Coronary artery (tissue), 2 donors: ENCODE measurements at places on chromosomes 5 and 9.

DNA sequence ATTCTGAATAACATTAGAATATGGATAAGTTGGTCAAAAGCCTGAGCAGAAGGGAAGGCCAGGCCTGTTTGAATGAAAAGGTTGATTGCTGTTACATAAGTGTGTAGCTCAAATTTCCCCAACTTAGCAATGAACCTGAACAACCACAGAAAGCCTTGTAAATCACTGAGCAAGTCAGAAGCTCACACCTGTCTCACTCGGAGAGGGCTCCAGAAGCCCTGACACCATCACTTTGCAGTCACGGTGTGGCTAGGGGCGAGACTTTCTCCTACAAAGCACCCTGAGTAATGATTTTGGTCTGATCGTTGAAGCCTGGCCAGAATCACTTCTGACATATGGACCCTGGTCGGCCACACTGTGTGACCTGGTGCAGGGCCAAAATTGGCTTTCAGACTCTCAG lies 62.0 kb downstream of the MTX3 start:
- no peak for DNase-seq

- DNase-seq = no peak
These were observed 3.9 kb downstream of the SPARC start for GRCh38 chr5:151682751-151683331.

DNA sequence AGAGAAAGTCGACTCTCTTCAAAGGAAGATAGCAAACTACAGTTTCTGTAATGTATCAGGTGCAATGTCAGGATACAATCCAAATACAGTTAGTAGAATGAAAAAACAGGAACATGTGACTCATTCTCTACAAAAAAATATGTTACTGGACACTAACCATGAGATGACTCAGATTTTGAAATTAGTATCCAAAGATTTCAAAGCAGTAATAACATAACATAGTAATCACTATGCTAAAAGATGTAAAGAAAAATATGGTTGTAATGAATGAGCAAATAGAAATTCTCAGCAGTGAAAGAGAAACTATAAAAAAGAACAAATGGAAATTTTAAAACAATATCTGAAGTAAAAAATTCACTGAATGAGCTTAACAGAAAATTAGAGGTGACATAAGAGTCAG lies 42.3 kb downstream of the SHOC1 start:
- no peak for DNase-seq

DNA sequence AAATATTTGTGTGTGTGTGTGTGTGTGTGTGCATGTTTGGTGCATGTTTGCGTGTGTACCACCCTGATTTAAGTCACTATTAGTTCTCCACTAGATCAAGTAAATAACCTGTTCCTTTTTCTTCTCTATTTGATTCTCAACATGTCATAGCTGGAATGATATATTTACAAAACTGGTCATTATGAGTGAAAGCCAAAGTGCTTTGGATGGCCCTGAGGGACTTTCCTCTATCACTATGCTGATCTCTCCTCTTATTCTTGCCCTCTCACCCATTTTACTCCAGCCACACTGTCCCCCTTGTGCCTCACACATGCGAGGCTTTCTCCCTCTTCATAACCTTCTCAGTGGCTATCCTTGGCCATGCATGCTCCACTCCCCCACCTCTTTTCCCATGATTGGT lies 144.6 kb upstream of the NMUR2 start:
- DNase-seq = no peak

- DNase-seq = peak; percentile 72
These were observed 39.2 kb upstream of the NEK6 start for GRCh38 chr9:124218438-124218982.

GRCh38 chr5:143360755-143361154 lies 42.7 kb downstream of the NR3C1 start:
- DNase-seq = no peak

- DNase-seq = no peak
These were observed 217.0 kb downstream of the DMRT2 start for GRCh38 chr9:1267141-1267570.

DNA sequence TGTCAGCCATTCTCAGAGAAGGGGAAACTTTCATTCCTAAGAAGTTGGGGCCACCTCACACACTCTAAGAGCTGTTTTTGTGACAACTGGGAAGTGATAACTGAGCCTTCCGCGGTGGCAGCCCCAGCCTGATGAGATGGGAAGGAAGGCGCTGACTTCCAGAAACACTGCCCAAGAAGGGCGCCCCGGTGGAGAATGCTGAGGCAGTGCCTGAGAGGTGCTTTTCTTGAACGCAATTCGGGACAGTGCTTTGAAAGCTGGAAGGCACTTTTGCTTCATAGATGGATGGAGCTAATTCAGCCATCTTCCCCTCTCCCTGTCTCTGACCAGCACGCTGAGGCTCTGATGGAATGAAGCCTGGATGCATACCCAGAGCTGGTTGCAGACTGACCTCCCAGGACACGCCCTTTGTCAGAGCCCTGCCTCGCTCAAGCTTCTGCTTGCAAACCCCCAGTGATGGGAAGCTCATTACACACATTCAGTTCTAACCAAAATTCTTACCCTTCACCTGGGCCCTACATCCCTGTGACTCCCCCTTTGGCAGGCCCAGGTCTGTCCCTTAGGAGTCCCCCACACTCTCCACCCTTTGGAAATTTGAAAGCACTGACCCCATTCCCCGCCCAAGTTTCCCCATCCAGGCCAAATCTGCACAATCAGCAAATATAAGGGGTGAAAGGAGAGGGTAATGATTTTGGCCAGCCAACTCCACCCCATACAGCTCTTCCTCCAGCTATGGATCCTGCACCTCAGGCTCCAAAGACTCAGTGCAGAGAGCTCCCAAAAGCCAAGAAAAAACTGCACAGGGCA lies 66.6 kb upstream of the SLC25A51 start:
- DNase-seq = no peak

DNA sequence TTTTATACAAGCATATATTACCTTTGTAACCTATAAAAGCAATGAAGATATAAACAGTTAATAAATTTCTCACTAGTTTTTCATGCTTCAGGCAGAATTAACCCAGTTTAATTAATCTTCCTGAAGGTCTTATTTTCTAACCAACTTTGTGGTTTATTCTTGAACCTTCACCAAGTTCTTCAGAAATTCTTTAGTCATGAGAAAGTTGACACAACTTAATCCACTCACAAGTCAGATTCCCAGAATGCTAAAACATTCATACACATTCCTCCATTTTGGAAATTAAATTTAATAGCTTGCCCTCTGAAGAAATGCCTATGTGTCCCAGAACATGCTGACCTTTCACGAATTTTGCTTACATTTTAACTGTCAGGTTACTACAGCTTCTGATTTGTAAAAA lies 105.4 kb upstream of the PAM start:
- DNase-seq = no peak

DNA sequence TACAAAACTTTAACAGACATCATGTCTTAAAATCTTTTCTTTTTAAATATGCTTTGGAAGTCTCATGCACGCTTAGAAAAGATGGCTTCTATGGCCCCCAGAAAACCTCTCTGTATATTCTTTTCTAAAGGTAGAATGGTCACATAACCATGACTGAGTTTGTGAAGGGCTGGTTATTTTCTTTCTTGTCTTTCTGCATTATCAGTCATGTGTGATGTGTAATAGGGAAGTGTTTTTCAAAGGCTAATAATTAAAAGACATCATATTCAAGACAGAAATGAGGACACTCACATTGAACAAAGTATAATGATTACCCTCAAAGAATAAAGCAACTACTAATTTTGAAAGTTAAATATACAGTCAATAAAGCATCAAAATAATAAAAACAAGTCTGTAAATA lies 253.4 kb downstream of the TRPM3 start:
- DNase-seq = no peak

- DNase-seq = no peak
These were observed 297.7 kb upstream of the NUDT12 start for GRCh38 chr5:103860327-103860726.

GRCh38 chr5:159207686-159208513 lies 1.5 kb downstream of the RNF145 start:
- DNase-seq = peak; percentile 88

DNA sequence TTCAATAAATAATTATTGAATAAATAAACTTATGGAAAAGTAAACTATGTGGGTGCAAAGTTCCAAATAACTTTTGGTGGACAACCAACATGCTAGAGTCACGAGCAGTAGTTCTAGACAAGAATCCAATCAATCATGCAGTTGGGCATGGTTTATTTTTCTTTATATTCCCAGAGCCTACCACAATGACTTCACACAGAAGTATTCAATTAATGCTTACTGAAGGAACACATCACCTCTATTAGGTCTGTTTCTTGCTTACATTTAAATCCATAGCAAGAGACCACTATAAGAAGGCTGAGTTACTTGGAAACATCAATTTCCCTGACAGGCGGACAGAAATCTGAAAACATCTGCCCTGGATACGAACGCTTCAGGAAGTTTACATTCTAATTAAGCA lies 214.2 kb downstream of the TMEM232 start:
- DNase-seq = no peak

DNA sequence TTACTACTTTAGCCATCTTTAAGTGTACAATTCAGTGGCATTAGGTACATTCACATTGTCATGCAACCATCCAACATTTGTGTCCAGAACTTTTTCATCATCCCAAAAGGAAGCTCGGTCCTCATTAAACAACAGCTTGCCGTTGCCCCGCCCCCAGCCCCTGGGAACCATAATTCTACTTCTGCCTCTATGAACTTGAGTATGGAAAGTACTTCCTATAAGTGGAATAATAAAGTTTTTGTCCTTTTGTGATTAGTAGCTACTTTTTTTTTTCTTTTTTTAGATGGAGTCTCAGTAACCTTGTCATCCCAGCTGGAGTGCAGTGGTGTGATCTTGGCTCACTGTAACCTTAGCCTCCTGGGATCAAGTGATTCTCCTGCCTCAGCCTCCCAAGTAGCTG lies 5.0 kb downstream of the GBGT1 start:
- no peak for DNase-seq

GRCh38 chr5:100479079-100479688 lies 56.0 kb upstream of the FAM174A start:
- DNase-seq = no peak

DNA sequence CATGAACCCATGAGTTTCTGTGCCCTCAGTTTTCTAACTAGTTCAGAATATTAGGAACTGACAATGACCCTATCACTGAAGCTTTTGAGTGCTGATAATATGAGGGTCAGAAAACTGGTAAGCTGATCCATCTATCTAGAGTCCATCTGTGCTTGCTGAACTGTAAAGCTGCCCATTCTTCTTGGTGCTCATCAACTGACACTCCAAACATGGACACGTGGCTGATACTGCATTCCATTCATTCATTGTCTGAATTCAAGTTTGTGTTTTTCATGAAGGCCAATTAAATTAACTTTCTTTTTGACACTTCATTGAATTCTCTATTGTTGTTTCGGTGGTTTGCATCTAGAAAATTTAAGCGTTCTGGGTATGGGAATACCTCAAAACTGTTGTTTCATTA lies 17.6 kb downstream of the NREP start:
- DNase-seq = no peak

GRCh38 chr9:133733421-133733795 lies 4.7 kb downstream of the SARDH start:
- DNase-seq = peak; percentile 35

GRCh38 chr5:147927901-147928300 lies 21.6 kb upstream of the C5orf46 start:
- no peak for DNase-seq

- DNase-seq = no peak
These were observed 4.1 kb downstream of the MRPS2 start for GRCh38 chr9:135504262-135505243.

GRCh38 chr9:37968228-37968701 lies 64.3 kb upstream of the SLC25A51 start:
- no peak for DNase-seq

DNA sequence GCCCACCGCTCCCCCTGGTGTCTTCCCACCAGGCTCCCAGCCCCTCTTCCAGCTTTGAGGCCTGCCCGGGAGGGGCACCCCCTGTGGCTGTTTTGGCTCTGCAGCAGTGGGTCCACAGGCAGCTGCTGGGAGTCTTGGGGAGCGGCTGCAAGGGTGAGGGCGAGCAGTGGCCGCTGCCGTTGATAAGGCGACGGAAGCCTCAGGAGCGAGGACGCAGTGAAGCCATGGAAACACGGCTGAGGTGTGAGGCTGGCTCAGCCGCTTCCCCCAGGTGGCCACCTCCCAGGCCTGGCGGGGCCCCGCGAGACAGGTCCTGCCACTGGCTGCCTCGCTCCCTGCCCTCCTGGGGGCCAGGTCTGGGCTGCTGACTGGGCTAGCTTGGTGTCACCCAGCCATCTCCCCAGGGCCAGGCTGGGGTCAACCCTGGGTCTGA lies 41.5 kb downstream of the CXXC5 start:
- DNase-seq = no peak

DNA sequence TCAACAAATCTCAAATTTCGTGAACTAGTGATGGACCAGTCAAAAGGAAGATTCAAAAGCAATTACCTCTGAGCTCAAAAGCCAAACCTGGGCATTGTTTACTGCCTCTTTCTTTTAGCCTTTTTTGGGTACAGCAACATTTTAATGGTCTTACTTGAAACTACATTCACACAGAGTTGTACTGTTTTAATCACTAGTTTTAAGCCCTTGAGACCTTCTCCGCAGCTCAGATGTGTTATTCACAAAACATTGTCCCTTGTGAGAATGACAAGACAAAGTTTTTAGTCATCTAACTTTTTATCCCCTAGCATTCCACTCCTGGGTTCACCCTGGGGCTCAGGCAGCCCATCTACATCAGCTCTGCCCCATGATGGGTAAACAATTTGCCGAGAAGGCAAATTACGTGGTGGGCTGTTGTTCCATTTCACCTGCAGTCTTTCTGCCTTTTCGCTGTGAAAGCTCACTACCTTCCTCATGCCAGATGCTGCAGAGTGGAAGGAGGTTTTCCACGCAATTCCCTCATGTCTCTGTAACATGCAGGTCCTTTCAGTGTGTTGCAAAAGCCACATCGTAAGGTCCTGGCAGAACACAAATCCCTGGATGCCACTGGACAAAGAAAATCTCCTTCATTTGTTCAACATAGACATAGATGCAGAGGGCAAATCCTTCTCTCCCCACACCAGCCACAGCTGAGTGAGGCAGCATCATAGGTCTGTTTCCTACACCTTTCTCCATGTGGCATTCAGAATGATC lies 175.7 kb downstream of the EBF1 start:
- DNase-seq = no peak

GRCh38 chr5:4738298-4738697 lies 401.8 kb upstream of the ADAMTS16 start:
- DNase-seq = no peak

GRCh38 chr5:135232958-135233357 lies 166.1 kb downstream of the MACROH2A1 start:
- DNase-seq = no peak

- no peak for DNase-seq
These were observed 21.6 kb upstream of the CSF1R start for GRCh38 chr5:150107909-150108447.

GRCh38 chr5:82439750-82440445 lies 161.7 kb upstream of the RPS23 start:
- DNase-seq = no peak

- no peak for DNase-seq
These were observed 327.4 kb upstream of the RPS23 start for GRCh38 chr5:82605441-82605973.
